ENCODE measurements at places on chromosomes 16 and 17.

DNA sequence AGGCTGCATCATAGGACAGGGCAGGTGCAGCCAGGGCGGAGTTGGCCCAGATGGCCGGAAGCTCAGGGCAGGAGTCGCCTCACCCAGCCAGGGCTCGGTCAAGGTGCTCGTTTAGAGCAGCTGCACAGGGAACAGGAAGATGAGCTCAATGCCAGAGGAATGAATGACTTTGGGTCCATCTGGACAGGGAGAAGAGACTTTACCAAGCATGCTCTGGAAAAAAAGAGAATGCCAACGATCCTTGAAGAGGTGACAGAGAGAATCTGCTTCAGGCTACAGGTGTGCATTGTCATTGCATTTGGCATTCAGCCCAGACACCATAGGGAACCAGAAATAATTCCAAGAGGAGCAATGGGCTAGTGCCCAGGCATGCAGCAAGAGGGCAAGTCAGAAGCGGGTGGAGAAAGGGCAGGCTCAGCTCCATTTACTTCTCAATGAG is 6.7 kb upstream of the MPP3 start:
- DNase-seq = no peak

GRCh38 chr17:35559495-35560210 is 966 bp downstream of the SLFN14 start:
- no peak for DNase-seq

GRCh38 chr16:87615621-87616041 is 13.3 kb downstream of the JPH3 start:
- DNase-seq = no peak

GRCh38 chr17:50816771-50817751 is 18.3 kb upstream of the WFIKKN2 start:
- DNase-seq = peak; percentile 40

DNA sequence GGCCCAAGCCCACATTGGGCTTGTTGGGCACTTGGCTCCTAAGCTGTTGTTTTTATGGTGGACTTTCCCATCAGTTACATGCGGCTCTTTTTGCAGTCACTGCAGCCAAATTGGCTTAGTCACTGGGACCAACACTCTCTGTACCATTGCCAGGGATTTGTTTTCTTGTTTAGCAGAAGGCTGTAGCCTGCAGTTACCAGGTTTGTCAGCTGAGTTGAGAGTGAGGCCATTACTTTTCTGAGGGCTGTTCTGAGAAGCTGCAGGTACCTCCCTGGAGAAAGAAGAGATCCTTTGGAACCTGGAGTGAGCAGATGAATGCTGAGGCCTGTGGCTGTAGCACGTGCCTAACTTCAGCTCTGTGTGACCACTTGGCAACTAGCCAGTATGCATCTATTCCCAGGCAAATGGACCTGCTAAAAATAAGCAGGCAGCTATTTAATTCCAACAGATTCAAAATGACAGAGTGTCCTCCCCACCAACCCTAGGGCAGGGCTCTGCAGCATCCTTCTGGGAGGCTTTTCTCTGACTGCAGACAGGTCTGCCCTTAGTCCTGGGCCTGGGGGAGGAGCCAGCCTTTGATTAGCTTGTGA is 12.9 kb downstream of the AKAP1 start:
- no peak for DNase-seq

DNA sequence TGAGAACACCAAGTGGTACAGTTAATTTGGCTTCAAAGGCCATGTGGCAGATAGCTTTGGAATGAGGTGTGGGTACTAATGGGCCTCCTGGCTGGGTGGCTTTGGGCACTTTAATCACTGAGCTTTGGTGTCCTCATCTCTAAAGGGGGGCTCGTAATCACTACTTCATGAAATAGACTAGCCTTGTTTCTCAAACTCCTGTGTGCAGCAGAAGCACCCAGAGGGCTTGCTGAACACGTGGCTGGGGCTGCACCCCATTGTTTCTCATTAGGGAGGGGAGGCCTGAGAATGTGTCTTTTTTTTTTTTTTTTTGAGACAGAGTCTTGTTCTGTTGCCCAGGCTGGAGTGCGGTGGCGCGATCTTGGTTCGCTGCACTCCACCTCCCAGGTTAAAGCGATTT is 5.8 kb downstream of the EPN2 start:
- no peak for DNase-seq

- DNase-seq = no peak
Measured at GRCh38 chr16:57979006-57979585, 8.2 kb upstream of the CNGB1 start.

- no peak for DNase-seq
Measured at GRCh38 chr17:72137161-72137560, 16.3 kb downstream of the SOX9 start.

GRCh38 chr17:76268015-76268749 is 3.0 kb downstream of the UBALD2 start:
- DNase-seq = peak; percentile 55

DNA sequence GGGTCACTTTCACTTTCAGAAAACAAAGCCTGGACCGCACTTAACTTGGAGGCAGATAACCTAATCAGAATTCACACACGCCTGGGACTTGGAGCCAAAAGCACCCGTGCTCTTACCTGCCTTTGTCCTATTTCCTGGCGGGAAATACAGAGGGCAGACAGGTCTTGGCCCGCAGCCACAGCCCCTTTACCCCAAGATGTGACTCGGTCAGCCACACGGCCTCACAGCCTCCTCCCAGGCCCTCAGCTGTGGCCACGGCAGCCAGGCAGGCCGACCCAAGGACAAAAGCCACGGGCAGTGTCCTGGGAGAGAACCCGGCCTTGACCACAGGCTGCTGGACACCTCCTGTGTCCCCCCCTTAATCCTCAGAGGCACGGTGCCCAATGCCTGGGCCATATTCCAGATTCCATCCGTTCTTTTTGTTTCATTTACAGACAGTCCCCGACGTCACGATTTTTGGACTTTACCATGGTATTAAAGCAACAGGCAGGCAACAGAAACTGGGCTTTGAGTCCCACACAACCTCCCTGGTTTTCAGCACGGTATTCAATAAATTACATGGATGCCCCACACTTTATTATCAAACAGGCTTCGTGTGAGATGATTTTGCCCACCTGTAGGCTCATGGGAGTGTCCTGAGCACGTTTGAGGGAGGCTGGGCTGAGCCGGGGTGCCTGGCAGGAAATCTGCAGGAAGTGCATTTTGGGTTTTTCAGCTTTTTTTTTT is 30.1 kb upstream of the GAA start:
- DNase-seq = no peak

GRCh38 chr16:14003074-14003570 is 68.0 kb upstream of the MRTFB start:
- DNase-seq = no peak

Data from stimulated activated CD4-positive, alpha-beta T cell treated with anti-CD3 and anti-CD28 coated beads, TNF-alpha, amount 100 ng/mL, for 24 hours (primary cell).